NCI-H2107 (cell line): ENCODE measurements at places on chromosomes 2 and 18.

DNA sequence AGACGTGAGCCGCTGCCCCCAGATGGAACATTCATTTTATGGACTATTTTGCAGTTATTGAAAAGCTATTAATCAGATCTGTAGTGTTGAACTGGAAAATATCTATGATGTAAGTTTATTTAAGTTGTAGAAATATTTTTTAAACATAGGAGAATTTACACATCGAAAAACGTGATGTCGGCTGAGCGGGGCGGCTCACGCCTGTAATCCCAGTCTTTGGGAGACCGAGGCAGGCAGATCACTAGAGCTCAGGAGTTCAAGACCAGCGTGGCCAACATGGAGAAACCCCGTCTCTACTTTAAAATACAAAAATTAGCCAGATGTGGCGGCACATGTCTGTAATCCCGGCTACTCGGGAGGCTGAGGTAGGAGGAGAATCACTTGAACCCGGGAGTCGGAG lies 2.0 kb upstream of the TIA1 start:
- DNase-seq, result no peak

- DNase-seq, result no peak
Observed at GRCh38 chr2:135952891-135953290, 32.5 kb downstream of the DARS1 start.

GRCh38 chr2:207437524-207438143 lies 92.1 kb upstream of the CREB1 start:
- DNase-seq, result no peak

DNA sequence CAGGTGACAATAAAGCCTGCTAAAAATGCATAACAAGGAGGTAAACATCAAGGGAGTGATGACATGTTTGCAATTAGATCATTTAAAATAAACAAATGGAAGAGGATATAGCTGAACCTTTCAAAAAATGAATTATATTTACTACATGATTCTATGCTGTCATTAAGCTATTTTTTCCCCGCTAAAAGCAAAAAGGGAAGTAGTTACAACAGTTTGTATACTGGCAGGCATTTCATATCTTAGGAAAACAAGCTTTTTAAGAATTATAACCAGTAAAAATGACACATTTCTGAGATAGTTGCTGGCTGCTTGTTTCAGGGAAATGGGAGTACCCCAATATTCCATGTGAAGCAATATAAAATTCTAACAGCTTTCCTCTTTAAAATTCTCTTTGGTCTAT lies 89.1 kb upstream of the ITGB6 start:
- no peak for DNase-seq

DNA sequence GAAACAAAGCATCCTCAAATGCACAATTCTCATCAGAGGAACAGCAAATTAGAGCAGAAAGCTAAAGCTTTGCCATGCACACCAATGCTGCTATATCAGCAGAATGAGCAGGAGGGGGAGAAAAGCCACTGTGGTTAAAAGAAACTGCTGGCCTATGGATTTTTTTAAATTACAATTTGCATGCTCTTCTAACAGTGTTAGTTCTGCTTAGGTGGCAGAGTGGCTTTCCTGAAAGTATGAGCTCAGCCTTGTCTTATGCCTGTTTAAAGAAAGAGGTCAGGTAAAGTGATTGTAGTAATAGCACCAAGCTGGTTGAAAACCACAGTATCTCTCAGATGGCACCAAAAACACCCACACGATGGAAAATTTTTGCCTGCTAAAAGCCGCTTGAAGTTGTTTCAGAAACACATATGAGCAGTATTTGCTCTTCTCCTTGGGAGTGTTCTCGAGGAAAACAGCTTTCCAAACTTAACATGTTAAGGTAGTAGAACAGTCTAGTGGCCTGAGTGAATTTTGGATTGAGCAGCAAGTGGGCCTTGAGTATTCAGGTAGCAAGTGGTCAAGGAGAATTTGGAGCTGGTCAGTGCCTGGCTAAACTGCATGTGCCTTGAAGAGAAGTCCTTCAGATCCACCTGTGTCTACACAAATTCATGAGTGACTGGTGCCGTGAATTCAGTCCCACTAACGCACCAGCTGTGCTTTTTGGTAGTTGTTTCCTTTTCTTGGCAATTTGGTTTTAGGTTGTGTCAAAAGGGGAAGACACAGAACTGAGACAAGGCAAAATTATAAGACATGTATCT lies 19.6 kb upstream of the NDUFV2 start:
- DNase-seq, result no peak

GRCh38 chr18:58955001-58955400 lies 90.3 kb downstream of the ZNF532 start:
- no peak for DNase-seq

DNA sequence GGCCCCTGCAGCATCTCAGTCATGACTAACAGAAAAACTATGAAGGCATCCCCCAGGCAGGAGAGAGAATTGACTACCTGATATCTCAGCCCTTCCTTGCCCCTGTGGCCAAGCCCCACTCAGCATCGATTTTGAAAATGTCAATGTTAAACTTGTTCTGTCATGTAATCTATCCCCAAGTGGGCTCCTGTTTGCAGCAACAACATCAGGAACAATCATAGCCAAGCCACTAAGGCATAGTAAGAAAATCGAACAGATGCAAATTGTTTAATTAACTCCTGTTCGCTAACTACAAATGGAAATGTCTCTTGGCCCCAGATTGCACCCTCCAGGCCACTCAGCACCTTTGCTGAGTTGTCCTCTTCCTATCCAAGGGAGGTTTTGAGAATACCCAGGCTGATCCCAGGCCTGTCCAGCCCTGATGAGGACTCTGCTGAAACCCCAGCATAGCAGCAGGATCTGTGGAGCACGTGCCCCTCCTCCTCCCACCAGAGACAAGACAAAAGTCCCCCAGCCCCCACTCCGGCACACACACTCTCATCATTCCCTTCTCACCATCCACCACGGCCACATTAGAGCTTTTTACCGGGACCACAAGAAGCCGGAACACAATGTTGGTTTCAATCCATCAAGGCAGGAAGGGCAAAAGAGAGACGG lies 150.1 kb downstream of the TNS1 start:
- DNase-seq, result no peak

- no peak for DNase-seq
Observed at GRCh38 chr2:233235977-233236376, 15.5 kb upstream of the ATG16L1 start.

DNA sequence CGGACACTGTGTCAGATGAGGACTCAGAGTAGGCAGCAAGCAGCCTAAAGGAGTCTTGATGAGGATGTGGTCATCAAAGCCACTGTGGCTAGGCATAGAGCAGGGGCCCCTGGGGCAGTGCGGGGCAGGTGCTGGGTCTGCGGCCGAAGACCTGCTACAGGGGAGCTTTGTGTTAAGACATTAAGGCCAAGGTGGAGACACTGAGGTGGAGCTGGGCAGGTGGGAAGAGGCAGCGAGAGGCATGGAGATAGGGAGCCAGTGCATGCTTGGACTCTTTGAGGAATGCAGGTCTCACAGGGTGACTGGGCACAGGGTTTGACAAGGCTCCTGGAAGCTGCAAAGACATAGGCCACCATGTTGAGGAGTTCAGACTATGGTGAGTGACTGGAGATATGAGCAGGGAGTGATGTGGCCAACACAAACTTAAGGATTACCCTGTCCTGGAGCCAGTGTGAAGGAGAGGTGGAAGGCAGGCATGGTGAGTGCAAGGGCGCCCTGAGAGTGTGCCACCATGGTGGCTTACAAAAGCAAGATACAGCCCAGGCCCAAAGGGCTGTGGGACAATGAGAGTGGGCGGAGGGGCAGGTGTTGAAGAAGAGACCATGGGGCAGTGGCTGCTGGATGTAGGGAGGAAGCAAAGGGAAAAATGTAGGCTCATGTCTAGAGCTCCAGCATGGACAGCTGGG lies 450.9 kb upstream of the HS6ST1 start:
- no peak for DNase-seq

DNA sequence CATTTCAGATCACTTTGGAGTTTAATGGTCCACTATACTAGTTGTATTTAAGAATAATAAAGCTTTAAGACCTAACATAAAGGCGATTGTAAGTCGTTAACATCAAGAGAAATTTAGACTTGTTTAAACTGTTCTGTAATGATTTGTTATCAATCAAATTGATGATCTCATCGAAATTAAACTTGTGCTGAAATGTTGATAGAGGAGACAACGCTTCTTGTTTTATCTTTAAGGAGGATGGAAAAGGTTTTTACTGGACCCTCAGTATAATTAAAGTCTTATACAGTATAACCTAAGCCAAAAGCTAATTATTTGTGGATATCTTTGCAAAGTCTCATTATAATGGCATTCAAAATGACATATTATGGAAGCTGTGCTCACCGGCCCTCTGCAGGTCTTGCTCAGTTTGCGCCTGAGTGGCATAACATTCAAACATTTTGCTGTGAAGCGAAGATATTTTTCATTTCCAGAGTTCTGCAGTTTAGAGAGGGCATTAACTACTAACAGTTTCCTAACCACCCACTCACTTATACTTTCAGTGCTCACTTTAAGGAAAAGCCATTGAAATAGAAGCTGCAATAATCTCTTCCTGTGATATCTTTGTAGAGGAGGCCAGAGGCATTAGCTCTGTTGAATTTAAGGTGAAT lies 1.4 kb upstream of the SERTAD2 start:
- no peak for DNase-seq

DNA sequence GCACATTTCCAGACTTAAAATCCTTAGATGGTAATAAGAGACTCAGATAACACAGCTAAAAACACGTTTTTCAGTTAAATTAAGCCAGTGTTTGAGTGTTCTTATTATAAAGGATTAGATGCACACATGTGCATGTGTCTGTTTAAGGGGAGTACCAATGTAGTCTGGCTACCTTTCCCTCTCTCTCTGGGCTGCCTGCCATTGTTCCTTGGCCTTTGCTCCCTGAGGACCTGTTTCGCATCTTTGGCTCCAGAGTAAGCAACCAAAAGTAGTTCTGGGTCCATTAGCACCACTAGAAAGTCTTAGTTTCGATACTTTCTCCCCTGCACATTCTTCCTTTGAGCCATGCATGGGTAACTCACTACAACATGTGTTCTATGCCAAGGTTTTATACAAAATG lies 228.3 kb downstream of the TPGS2 start:
- no peak for DNase-seq

DNA sequence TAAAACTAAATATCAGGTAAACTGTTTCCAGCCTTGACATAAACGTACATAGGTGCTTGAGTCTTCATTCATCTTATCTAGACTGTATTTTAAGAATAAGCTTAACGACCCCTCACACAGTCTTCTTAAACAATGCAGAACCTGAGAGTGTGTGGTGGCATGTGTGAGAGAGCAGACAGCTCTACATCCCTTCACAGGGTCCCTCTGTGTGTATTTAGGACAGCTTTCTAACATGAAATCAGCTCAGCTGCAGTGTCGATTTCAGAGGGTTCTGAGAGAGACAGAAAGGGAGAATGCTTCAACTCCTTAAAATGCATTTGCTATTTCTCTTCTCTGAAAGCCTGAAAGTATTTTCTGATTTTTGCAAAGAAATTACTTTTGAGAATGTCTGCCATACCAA lies 185.2 kb downstream of the GRB14 start:
- DNase-seq, result no peak

GRCh38 chr2:241857041-241857541 lies 1.6 kb downstream of the PDCD1 start:
- no peak for DNase-seq

DNA sequence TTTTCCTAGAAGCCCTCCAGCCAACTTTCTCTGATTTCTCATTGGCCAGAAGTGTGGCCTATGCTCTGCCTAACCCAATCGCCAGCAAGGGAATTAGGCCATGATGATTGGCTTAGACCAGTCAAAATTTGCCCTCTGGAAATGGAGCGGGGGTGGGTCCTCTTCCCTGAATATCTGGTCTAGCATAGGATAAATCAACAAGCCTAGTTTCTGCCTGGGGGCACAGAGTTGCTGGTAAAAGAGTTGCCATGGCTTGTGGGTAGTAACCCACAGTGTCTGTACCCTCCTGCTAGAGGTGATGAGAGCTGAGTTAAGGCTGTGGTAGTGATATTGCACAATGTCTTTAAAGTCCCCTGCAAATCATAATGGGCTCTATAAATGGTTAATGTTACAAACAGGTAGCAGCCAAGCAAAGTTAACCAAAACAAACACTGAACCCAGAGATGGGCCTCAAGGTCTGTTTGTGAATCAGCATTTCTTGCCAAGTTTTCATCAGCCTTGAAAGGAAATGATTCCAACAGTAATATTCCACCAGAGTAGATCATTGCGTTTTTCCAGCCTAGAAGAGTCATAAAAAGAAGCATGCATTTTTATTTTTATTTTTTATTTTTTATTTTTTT lies 19.3 kb downstream of the GALM start:
- DNase-seq, result no peak

DNA sequence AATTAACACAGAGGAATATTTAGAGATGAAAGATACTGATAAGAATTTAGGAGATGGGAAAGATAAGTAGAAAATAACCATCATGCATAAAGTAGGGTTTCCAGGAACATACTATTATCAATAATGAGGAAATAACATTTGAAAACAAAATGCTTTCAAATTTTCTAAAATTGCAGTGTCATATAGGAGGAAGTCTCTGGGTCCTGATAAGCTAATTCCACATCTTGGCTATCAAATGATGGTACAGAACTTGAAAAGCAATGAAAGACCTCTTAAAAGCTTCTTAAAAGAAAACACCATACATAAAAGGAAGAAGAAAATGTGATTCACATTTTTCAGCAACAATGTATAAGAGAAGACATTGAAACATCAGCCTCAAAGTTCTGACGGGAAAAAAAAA lies 1024.8 kb downstream of the TSN start:
- no peak for DNase-seq

GRCh38 chr18:62018759-62019041 lies 125.9 kb upstream of the RNF152 start:
- DNase-seq, result no peak

DNA sequence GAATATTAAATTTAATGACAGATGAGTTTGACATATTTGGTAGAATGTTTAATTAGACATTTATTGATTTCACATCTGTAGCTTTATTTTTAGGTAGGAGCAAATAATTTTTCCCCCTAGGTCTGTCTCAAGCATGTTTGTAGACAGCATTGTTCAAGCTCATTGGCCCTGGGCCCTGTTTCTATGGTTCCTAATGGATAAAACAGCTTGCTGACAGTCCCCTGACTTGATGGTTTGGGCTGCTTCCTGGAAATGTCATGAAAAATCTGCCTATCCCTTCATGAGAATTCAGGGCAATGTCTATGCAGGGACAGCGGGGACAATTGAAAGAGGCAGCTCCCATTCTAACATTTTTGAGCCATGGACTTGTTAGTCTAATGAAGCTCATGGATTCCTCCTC lies 14.6 kb upstream of the MEP1B start:
- no peak for DNase-seq

- no peak for DNase-seq
Observed at GRCh38 chr18:69935319-69936190, 12.1 kb downstream of the CD226 start.

- no peak for DNase-seq
Observed at GRCh38 chr2:58971511-58972360, 730.6 kb upstream of the FANCL start.

GRCh38 chr2:120241684-120242083 lies 11.0 kb upstream of the RALB start:
- no peak for DNase-seq

DNA sequence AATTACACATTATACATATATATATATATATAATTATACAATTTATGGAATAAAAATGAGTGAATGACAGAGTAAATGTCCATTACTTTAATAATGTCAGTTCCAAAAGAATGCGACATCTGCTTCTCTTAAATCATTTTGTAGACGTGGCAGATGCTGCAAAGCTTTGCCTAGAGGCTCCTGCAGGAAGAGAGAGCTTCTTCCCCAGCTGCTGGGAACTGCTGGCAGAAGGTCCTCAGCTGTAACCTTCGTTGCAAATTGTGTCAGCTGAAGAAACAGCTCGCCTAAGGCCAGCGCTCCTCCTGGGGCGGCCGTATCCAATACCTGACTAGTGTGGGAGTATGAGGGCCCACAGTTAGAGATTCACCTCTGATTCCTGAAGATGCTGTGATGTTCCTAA lies 9.6 kb upstream of the THNSL2 start:
- DNase-seq, result no peak

GRCh38 chr18:54209471-54210180 lies 14.8 kb downstream of the MBD2 start:
- DNase-seq, result no peak
